ENCODE measurements at places on chromosomes 3 and 15. TPM values are rescaled to one million over a fixed set of nuclear protein-coding genes. Genes with fewer than 3 reads are reported as not detected.

Gene IQCF5
- polyA plus RNA-seq: not detected

Gene WHAMM
- 6.5 TPM for polyA plus RNA-seq

Gene SELENOK
- polyA plus RNA-seq: 62.3 TPM

Gene PAK6
- polyA plus RNA-seq: 0.52 TPM

Gene DZIP3
- polyA plus RNA-seq: 11.3 TPM

Data from ovary (tissue), 10 donors.